ENCODE measurements at places on chromosomes 5 and 9. TPM values are rescaled to one million over a fixed set of nuclear protein-coding genes. Genes with fewer than 3 reads are reported as not detected.

CA9 gene
- 2.2 TPM for total RNA-seq

GARIN3 gene
- not detected for total RNA-seq

PGM5 gene
- total RNA-seq = 13.8 TPM

SHC3 gene
- 0.79 TPM for total RNA-seq

GRCh38 chr5:61386045-61386800 is 54.2 kb downstream of the ZSWIM6 start:
- DNase-seq = no peak

DNA sequence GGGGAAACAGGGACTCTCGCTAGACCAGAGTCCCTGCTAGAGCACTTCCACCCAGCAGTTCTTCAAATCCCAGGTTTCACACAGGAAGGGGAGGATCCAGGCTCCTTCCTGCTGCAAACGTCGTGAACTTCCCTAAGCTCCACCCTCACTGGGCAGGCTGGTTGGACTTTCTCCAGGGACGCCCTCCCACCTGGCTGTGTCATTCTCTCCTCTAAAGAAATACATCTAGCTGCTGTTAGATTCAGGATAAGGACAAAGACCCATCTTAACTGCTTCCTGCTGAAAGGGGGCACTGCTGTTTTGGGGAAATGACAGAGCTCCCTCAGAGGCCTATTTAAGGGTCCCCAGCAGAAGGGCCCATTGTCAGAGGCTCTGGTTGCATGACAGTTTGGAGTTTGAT is 230.7 kb downstream of the SEMA6A start:
- DNase-seq = no peak

- DNase-seq = no peak
Observed at GRCh38 chr5:65880496-65881072, 45.8 kb upstream of the ERBIN start.

- no peak for DNase-seq
Observed at GRCh38 chr9:27848315-27848714, 275.0 kb upstream of the C9orf72 start.

Measured in skin of body (tissue), 3 donors.